Kidney glomerular epithelial cell (primary cell): ENCODE measurements at places on chromosomes 12 and 14.

- no peak for DNase-seq
Observed at GRCh38 chr12:51751661-51752060, 96.9 kb downstream of the FIGNL2 start.

DNA sequence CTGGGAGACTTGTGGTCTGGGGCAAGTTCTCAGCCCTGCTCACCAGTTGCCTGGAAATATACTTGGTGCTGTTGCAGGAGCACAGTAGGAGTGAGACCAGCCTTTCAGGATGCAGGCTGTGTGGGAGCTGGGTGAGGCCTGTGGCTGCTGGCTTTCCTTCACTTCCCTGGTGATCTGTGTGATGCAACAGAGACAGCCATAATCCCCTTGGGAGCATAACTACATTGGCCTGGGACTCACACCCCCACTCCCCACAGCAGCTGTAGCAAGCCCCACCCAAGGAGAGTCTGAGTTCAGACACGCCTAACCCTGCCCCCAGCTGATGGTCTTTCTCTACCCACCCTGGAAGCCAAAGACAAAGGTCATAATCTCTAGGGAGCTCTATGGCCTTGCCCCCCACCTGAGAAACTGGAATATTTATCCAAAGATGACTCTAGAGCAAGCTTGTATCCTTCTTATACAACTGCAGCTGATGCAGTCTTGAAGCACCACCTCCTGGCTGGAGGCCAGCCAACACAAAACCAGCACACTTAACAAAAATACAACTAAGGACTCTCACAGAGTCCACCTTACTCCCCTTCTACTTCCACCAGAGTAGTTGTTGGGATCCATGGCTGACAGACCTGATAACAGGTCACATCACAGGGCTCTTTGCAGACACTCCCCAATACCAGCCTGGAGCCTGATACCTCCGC is 190.4 kb upstream of the CPNE8 start:
- no peak for DNase-seq

- no peak for DNase-seq
Observed at GRCh38 chr14:90599748-90600507, 203.1 kb downstream of the CALM1 start.

GRCh38 chr12:25985316-25986175 is 27.1 kb downstream of the RASSF8 start:
- peak; percentile 20 for DNase-seq

DNA sequence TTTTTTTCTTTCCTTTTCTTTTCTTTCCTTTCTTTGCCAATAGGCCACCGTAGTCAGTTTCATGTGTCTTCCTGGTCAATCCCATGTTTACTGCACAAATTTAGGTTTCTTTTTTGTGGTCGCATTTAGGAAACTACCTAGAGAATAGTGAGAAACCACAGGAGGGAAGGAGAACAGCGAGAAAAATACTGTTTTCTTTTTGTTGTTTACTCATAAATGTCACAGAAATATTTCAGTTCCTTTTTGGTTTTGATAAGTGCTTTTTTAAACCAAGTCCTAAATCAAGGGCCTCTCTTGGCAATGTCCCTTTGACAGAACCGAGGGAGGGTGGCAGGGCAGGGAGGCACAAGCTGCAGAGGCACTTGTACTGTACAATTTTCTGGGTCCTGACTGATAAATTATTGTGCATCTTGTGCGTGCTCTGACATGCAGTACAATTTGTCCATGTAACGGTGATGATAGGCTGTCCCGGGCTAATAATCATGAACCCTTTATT is 326.1 kb downstream of the CACNA1C start:
- no peak for DNase-seq

DNA sequence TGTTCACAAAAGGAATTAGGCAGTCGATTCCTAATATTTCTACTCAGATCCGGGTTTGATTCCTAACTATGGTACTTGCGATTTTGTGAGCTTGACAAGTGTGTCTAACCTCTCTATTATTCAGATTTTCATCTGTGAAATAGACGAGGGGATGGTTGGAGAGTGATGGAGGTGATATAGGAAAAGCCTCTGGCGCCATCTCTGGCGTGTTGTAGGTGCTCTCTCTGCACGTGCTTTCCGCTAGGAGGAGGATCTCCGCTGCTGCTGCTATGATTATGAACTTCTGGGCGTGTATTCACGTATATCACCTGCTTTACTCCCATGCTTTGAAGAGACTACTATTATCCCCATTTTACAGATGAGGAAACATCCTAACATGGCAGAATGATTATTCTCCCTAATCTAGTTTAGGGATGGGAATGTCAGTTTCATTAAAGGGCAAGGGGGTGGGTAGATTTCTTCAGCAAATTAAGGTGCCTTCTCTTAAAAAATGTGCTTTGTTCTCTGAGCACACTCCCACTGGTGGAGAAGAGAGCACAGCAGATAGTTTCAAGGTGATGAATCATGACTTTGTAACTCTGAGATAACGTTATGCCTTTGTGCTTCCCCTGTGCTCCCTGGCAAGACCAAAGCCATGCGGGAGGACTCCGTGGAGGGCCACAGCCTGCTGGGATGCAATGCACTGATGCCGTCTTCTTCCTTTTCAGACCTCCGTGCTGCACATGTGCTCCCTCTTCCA is 97.1 kb downstream of the PRIMA1 start:
- DNase-seq = peak; percentile 5

DNA sequence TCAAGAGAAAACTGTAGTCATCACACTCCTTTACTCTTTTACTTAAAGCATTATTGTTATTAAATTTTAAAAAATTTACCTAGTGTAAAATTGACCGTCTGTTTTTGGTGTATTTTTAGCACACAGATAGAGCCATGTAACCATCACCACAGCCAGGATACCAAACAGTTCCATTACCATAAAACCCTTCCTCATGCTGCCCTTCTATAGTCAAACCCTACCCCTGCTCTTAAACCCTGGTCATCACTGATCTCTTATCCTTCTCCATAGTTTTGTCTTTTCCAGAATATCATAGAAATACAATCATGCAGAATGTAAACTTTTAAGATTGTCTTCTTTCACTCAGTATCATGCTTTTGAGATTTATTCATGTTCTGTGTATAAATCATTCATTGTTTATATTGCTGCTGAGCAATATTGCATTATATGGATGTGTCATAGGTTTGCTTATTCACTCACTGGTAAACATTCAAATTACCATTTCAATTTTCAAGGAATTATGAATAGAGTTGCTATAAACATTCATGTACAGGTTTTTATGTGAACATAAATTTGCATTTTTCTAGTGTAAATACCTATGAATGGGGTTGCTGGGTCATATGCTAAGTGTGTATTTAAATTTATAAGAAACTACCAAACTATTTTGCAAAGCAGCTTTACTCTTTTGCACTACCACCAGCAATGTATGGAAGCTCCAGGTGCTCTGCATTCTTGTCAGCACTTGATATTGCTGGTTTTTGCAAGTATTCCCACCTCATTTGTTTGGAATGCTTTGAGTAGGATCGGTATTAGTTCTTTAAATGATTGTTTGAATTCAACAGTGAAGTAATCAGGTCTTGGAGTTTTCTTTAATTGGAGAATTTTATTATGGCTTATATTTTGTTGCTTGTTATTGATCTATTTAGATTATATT is 125.5 kb downstream of the LMNTD1 start:
- no peak for DNase-seq

GRCh38 chr12:120247621-120248030 is 17.9 kb downstream of the PXN start:
- DNase-seq = peak; percentile 25

DNA sequence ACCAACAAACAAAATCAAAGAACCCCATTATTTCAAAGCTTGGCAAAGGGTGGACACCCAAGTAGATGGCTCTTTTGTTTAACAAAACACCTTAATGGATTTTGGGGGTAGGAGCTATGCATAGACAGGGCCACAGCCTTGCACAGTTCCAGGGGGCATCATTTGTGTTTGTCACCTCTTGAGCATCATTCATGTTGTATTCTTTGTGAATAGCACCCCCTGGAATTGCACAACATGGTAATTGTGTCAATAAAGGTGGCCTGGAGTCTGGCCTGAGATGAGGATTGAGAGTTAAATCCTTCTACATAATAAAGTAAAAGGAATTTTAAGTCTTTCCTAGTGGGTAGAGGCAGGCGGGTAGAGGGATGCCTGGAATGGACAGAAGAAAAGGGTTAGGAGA is 3.3 kb upstream of the FRS2 start:
- DNase-seq = no peak

DNA sequence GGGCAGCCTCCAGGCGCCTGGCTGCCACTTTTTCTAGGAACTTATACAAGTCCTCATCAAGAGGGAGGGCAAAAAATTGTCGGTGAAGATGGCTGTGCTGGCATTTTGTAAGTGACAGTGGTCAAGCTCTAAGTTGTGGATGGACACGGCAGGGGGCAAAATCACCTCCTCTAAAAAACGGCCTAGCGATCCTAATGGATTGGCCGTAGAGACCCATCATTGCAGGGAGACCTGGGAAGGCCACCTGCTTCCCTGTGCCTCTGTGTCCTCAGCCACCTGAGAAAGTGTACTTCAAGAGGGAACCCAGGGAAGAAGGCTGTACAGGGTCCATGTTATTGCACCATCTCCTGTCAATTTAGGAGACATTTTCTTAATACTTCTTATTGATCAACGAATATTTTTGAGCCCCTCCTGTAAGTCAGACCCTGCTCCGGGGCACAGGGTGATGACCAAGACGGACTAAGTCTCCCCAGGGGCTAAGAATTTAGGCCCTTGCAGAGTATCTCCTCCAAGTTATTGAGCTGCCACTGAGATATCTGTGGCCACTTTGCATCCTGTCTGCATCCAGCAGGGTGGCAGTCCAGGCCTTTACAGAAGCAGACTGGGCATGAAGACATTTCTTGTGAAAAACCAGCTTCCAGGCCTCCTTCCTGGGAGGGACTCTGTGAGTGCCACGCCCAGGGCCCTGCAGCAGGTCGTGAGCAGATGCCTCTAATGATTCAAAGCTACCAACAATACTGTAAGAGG is 40.5 kb downstream of the PSMA6 start:
- DNase-seq = no peak

- DNase-seq = no peak
Observed at GRCh38 chr12:57476162-57476992, 3.3 kb downstream of the ARHGAP9 start.

GRCh38 chr12:21604245-21605101 is at the start of gene GYS2:
GYS2 (minus strand) TSS chr12:21604847; CDS start chr12:21604592, 255 bp downstream.
- no peak for DNase-seq

DNA sequence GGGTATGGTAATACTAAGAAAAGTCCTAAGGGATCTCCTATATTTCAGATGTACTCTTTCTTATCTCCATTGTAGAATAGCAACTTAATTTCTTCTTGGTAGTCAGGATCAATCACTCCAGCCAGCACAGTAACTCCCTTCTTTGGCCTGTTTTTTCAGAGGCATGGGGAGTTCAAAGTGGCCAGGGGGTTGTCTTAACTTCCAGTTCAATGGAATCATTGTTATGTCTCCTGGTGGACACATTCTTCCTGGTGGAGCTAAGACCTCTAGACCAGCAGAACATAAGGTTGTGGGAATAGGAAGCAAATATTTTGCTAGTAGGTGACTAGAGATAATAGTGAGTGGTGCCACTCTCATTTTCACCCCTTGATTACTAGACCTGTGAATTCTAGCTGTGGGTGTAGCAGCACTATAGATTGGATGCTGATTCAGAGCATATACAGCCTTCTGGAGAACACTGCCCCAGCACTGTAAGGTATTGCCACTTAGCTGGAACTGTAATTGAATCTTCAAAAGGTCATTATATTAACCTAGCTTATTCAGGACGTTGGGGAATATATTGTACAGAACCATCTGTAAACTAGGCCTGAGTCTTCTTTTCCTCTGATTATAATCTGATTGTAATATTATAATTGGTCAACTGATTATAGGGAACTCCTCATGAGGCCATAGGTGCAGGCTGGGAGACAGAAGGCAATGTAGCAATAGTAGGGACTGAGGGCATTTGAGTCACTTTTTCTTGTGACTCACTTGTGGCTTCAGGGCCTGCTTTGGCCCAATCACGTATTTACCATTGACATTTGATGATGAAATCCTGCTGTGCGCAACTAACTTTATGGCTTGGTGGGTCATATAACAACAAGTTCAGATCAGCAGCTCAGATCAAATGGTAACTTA is 60.2 kb upstream of the ATP2B1 start:
- DNase-seq = no peak

- no peak for DNase-seq
Observed at GRCh38 chr12:129635021-129635685, 268.7 kb downstream of the TMEM132D start.

- no peak for DNase-seq
Observed at GRCh38 chr14:33509454-33509853, 441.4 kb downstream of the EGLN3 start.

DNA sequence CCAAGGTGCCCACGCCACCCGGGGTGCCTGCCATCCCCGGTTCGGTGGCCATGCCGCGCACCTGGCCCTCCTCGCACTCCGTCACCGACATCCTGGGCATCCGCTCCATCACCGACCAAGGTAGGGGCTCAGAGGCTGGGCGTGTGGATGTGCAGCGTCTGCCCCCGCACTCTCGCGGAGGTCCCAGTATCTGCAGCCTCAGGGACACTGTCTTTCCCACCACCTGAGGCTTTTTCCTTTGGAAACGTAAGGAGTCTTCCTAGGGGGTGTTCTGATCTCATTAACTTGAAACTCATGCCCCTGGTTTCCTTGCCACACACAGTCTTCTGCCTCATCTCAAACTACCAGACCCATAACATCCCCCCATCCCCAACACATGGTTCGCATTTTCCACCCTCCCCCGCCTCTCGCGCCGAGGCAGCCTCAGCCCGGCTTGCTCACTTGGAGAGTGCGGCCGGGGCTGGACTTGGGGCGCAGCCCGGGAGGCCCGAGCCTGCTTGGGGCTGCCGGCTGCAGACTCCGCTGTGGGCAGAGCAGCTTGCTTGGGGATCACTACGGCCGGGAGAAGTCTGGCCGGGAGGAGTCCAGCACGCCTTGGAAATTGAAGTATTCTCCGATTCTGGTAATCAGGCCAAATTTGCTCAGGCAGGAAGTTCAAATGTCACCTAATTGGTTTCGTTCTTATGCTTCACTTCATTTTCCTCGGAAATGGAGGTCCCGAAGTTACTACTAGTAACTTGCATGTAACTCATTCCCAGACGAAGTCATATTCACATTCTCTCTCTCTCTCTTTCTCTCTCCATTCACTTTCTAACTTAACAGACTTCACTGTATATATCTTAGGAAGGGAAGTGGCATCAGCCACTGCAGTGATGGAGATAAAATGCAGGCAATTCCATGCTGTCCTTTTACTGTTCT is 2.0 kb downstream of the PAX9 start:
- DNase-seq = no peak

- DNase-seq = no peak
Observed at GRCh38 chr12:38555620-38556591, 239.3 kb downstream of the ALG10B start.
